Spinal cord (tissue), 10 donors: ENCODE measurements at places on chromosomes 16 and 17.
A peak's percentile ranks its signal among the peaks of the same experiment; 100 is the strongest.

GRCh38 chr16:79411805-79412204 is 188.7 kb downstream of the MAF start:
- no peak for DNase-seq

- no peak for DNase-seq
Measured at GRCh38 chr17:74607221-74607620, 15.1 kb upstream of the CD300LD start.

DNA sequence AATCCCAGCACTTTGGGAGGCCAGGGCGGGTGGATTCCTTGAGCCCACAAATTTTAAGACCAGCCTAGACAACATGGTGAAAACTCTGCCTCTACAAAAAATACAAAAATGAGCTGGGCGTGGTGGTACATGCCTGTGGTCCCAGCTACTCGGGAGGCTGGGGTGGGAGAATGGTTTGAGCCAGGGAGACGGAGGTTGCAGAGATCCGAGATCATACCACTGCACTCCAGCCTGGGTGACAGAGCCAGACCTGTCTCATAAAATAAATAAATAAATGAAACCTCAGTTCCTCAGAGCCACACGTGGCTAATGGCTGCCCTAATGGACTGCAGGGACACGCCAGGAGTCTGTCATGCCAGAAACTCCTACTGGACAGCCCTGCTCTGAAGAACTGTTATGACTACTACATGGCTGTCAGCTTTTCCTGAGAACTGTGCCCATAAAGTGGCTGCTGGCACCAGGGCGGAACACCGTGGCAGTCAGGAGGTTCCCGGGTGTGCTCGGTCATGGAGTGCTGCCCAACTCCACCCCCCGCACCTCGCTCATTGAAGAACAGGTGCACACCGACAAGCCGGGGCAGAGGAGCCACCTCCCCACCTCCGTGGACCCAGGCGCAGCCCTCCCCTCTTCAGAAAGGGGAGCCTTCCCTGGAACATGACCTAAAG is 4.3 kb downstream of the TMEM11 start:
- no peak for DNase-seq

DNA sequence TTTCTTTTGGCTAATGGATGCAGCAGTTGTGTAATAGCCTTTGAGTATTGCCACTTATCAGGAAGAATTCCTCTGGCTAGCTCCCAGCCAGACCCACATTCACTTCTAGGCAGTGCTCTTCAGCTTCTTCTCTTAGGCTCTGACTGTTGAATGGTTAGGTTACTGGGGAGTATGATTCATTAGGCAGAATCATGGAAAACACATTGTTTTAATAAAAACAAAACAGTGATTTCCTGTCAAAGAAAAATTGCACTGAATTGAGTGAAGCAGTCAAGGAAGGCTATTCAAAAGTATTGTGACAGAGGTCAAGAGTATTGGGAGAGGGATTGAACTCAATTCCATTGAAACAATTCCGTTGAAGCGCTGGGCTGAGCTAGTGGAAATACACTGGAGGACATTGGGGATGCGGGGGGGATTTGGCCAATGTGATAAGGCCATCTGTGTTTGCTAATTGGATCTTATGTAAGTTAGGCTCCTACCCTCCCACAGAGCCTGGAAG is 68.0 kb downstream of the CNTNAP4 start:
- no peak for DNase-seq

GRCh38 chr17:3879591-3880417 is 13.0 kb downstream of the CAMKK1 start:
- no peak for DNase-seq

GRCh38 chr16:69924777-69925191 is 26.4 kb upstream of the CLEC18A start:
- peak; percentile 60 for DNase-seq

GRCh38 chr17:67855504-67856324 is 30.4 kb downstream of the BPTF start:
- DNase-seq = no peak

GRCh38 chr16:86565181-86565631 is 1.4 kb upstream of the FOXC2 start:
- DNase-seq = no peak

DNA sequence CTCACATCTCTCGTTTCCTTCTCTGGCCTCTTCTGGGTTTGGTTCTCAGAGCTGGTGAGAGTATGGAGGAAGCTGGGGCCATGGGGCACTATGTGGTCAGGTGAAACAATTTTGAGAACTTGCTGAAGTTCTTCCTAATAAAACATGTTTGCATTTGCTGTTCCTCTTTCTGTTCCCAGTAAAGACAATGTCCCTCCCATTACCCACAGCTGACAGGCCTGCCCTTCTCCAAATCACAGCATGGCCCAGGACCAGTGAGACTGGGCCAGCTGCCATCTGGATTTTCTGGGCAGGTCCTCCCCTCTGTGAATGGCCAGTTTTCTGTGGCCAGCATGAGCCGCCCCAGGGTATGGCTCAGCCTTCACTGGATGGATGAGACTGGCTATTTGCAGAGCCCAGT is at the start of gene CD300H:
TSS of gene CD300H (minus strand) at position 113 of the 400 bp plus-strand sequence.
- DNase-seq = no peak

DNA sequence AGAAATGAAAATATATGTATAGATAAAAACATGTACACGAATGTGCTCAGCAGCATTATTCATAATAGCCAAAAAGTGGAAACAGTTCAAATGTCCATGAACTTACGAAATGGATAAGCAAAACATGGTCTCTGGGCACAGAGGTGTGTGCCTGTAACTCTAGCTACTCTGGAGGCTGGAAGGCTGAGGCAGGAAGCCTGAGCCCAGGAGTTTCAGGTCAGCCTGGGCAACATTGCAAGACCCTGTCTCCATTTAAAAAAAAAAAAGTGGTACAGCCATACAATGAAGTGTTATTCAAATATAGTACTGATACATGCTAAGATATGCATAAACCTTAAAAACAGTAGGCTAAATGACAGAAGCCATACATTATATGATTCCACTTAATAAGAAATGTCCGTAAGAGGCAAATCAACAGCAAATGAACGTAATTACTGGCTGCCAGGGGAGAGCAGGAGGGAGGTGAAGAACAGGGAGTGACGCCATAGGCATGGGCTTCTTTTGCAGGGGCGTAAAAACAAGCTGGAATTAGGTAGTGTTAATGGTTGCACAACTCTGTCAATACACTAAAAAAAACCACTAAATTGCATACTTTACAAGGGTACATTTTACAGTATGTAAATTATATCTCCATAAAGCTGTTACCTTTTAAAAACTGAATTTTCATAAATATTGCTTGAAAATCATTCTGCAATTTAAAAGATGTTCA is 87.2 kb upstream of the PLEKHM1 start:
- no peak for DNase-seq

- no peak for DNase-seq
Measured at GRCh38 chr17:83083368-83084201, 4.2 kb downstream of the METRNL start.

DNA sequence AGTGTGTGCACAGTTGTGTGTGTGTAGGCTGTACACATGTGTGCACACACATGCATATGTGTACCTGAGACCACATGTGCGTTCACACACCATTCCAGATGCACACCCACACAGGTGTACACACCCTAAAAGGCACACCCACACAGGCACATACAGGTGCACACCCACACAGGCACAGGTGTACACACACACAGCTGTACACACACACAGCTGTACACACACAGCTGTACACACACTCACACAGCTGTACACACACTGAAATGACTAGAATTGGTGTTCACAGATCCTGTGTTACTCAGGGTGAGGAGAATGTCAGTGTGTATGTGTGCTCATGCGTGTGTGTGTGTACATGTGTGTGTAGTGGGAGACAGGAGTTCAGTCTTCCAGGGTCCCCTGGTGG is 15.9 kb upstream of the DOC2B start:
- DNase-seq = no peak

- no peak for DNase-seq
Measured at GRCh38 chr16:86408685-86409084, 101.6 kb upstream of the FOXF1 start.

DNA sequence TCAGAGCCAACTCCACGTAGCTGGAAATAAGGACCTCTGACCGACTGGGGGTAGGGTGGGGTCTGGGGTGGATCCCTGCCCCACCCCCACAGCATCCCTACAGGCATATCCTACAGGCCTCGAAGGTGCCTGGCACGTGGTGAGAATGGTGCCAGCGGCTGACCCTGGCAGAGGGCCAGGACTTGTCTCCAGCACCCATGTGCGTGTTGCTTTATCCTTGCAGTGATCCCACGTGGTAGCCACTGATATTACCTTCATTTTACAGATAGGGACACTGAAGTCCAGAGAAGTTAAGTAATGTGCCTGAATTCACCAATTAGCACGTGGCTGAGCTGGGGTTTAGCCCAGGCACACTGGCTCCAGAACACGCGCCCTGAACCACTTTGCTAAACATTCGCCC is 8.3 kb downstream of the ITGAD start:
- no peak for DNase-seq

GRCh38 chr17:2814481-2815341 is 18.5 kb downstream of the RAP1GAP2 start:
- DNase-seq = no peak

- no peak for DNase-seq
Measured at GRCh38 chr17:77548967-77549366, 408.2 kb downstream of the SEC14L1 start.

DNA sequence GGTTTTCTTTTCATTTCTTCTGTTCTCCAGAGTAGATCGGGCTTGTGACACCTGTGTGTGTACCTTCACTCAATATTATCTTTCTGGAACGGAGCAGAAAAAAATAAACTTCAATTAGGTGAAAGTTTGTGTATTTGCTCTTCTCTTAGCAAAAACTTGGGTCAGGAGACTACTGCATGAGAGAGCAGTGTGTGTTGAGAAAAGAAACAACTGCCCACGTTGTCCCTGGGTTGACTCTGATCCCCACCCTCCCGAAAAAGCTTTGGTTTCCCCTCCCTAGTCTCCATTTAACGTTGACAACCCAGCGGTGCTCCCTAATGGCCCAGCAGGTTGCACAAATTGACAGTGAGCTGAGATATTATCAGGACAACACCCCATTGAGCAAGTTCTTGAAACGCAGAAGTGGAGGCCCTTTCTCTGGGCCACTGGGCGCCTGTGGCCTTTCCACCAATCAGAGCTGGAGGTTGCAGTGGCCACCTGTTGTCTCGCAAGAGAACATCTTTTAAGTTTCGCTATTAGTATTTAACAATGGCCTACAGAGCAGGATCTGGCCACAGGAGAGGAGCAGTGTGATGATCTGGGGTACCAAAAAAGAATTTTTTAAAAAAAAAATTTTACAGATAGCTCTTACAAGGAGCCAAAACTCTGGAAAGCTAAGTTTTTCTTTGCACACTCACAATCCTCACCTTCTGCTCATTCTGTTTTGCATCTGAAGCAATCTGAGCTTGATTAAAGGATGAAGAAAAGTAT is 1.5 kb upstream of the TOX3 start:
- DNase-seq = no peak

DNA sequence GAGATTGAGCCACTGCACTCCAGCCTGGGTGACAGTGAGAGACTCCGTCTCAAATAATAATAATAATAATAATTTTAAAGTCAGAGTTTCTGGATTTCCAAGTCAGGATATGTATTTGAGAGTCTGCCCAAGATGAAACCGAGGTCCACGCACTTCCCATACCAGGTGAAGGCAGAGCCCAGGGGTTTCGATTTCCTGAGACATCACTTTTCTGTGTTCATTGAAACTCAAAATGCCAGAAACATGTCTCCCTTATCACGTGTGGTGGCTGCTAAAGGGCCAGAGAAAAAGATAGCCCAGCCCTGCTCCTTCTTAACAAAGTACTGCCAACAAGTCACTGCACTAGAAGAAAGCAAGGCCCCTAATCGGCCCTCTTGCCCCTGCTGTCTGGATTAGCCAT is 9.8 kb upstream of the RNF157 start:
- no peak for DNase-seq

GRCh38 chr17:1030684-1031532 is 34.0 kb downstream of the TIMM22 start:
- DNase-seq = peak; percentile 48
